ENCODE measurements at places on chromosomes 5 and 9.

DNA sequence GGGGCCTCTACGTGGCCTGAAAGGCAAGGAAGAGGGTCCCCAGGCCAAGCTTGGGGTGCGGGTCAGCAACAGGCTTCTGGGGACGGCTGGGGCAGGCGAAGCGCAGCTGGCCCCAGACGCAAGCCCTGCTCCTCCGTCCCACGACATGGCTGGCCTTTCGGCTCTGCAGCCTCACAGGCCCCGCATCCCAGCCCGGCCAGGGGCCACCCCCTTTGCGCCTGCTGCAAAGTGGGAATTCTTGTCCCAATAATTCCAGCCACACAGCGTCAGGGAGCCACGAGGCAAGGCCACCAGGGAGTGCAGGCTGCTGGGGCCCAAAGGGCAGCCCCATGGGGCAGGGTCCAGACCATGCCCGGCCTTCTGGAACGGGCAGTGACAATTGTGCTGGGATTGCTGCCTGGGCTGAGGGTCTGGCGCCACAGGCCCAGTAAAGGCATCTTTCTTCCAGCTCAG lies 1.1 kb upstream of the ENTPD2 start:
- no peak for DNase-seq

- DNase-seq, result no peak
These were observed 4.1 kb downstream of the PLPP1 start for GRCh38 chr5:55530669-55531068.

DNA sequence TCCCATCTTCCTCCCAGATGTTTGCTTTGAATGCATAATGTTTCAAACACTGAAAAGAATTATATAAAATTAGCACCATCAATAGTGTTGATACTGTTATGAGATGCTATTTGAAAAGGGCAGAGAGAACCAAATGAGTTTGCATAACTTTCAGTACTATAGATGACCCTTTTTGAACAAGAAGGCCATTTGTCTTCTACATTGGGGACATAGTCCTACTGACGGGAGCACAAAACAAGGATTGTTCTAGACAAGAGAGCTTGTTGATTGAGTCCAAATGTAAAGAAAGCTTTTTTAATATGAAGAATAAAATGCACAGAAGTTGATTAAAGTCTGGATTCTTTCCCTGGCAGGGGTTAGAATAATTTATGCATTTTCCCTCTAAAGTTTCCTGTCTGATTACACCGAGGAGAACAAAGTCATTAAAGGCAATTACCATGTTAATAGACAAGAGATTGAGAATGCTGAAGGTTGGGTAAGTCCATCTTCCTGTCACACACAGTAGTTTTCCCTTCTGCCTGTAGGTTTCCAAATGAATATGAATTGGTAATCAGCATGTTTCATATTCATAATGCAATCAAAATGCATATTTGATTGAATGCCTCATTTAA lies 32.8 kb upstream of the ADCY2 start:
- DNase-seq, result no peak

DNA sequence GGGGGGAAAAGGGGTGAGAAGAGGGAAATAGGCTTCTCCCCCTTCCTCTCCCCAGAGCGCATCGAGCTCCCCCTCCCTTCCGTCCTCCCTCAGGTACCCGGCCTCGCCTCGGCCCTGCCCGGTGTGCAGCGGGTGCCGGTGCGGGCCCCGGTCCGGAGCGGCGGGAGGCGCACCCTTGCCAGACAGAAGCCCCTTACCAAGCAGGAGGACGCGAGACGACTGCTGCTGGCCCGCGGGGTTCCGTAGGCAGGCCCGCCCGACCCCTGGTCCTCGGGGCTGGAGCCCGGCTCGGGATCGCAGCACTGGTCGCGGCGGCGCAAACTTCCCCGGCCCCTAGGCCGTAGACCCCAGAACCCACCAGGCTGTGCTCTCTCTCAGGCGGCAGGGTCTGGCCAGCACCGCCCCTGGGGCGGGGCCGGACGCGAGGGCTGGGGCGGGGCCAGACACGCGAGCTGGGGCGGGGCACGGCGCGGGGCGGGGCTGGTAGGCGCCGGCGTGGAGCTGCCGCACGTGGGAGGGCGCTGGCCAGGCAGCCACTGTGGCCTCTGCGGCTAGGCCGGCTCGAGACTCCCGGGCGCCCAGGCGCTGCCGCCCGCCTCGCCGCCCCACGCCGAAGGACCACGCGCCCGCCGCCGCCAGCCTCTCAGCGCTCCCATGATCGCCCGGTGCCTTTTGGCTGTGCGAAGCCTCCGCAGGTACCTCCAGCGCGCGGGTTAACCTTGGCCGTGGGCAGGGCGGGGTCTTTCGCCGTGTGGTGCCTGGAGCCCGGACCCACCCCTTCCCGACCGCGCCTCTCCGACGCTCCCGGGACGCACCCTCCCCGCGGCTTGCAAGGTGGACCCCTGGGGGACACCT lies at the start of the genes NLN and SGTB:
TSS of gene NLN (plus strand) at position 486 of the 855 bp plus-strand sequence. CDS start at position 655, 169 bp downstream.
TSS of gene SGTB (minus strand) at position 390 of the 855 bp plus-strand sequence. CDS start 1,302 bp downstream, outside the sequence.
- DNase-seq, result peak; percentile 70

- no peak for DNase-seq
These were observed 348.3 kb downstream of the ICE1 start for GRCh38 chr5:5770825-5771224.

All from KBM-7 (cell line).